SJCRH30 (cell line): ENCODE measurements at places on chromosomes 5 and 9. TPM values are rescaled to one million over a fixed set of nuclear protein-coding genes. Genes with fewer than 3 reads are reported as not detected.

GRCh38 chr5:144284931-144285502, 114.3 kb downstream of the KCTD16 start:
- no peak for DNase-seq

TLR4 gene
- total RNA-seq, result 6.1 and 6.5 TPM in 2 replicates

SLC6A7 gene
- not detected in 2 replicates for total RNA-seq

DNA sequence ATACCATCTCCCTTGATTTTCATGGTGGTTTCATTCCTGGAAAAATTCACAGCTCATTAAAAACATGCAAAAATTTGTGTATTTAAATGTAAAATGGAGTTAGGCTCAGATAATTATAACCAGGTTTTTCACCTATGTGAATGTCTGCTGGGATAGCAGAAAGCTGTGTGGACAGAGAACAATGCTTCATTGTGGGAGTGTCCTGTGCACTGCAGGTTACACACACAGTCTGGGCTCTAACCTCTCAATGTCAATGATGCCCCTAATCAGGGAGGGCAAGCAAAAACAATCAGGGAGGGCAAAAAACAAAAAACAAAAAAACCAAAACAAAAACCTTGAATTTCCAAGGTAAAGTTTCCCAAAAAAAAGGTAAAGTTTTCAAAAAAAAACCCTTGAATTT, 158.9 kb upstream of the KLF9 start:
- no peak for DNase-seq

- no peak for DNase-seq
These were observed 34.9 kb downstream of the ALDH1A1 start for GRCh38 chr9:72917892-72918509.

IGFBPL1 gene
- 42.3 and 44.1 TPM in 2 replicates for total RNA-seq

DNA sequence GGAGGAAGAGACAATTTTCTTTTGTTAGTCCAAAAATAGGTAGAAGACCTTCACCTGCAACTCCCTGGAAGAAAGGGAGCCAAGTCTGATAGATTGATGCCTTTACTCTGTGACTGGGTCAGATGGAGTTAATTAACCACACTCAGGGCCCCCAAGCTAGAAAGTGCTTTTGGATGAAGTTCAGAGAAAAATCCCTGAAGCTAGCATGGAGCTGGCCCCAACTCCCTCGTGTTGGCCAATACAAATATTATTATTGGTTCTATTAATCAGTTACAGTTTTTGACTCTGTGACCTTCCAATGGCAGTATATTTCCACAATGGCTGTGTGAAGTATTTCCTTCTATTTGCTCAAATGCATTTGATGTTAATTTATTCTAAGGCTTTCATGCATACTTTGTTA, 1753.5 kb downstream of the EFNA5 start:
- DNase-seq, result no peak

GRCh38 chr5:59356813-59357380, 536.6 kb downstream of the PDE4D start:
- DNase-seq, result peak; percentile 50

SPINK6 gene
- not detected in 2 replicates for total RNA-seq

- DNase-seq, result no peak
These were observed 14.7 kb downstream of the ITGA1 start for GRCh38 chr5:52802272-52802973.

DNA sequence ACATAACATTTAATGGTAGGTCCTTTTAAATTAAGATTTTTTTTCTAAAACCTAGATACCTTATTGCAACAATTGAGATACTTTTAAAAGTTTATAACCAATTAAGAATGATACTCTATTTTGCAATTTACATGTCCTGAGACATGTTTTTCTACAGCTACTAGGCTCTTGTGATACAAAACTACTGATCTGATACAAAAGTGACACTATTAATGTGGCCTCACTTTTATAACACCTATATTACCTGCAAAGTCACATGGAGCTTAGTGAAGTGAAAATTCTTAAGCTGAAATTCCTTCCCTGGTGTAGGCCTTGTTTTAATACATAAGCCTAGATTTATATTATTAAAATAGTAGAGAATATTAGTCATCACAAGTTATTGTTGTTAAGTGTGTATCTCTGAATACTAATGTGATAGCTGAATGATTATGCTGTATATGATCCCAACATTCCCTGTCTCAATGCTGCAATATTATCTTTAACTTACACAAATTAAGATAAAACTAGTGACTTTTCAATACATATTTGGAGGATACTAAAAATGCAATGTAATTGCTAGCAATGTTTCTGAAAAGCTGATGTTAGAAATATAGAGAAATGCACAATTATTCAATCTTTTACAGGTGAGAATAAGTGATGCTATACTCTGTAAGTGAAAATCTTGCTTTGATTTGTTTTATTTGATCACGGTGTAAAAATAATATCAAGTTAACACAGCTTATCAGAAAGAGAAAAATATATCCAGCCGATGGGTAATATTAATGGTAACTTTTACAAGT, 2.6 kb downstream of the NFIB start:
- DNase-seq, result no peak

GRCh38 chr5:9301200-9301599, 244.7 kb downstream of the SEMA5A start:
- DNase-seq, result no peak

PTPN3 gene
- 6.3 and 8.1 TPM in 2 replicates for total RNA-seq

DNA sequence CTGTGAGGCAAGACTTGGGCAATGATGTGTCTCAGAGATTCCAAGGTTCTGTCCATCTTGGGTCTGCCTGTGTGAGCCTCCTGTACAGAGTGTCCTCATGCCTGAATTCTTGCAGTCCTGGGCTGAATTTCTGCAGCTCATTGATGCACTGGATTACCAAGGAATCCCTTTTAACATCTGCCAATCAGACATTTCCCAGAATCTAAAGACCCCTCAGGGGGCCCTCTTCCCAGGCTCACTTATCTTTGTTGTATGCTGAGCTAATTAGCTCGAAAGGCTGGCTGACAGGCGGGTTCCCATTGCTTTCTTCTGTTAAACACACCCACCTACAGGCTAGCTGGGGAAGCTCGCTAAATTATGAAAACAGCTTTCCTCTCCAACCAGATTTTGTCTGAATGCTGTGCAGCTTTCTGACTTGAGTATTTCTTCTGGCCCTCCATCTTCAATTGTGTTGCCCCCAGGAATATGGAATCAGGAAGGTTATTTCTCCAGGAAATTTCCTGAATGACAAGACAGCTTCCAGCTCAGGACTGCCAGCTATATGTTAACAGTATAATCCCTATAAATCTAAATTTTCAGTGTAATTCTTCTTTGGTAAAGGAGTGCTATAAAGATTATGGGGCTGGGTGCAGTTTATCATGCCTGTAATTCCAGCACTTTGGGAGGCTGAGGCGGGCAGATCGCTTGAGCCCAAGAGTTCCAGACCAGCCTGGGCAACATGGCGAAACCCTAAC, at the start of gene LIX1:
TSS of gene LIX1 (minus strand) at position 91 of the 734 bp plus-strand sequence. CDS start at position 56, 35 bp downstream.
- peak; percentile 81 for DNase-seq

SPAAR gene
- total RNA-seq, result 0.12 and 0.18 TPM in 2 replicates

DNA sequence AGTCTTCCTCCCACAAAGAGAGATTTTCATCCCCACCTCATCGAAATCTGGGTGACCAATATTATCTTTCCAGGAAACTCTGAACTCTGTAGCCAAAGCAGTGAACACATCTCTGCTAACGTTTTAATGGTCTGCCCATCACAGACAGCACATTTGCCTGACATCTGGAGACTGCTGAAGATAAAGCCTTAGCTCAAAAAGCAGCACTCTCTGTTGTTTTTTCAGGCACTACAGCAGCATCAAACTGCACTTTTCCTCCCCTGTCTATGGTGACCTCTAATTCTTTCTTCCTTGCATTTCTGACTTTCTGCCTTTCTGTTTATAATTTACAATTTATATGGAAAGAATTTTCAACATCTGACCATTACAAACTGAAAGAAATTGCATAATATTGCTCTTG, 66.8 kb downstream of the RAB3C start:
- no peak for DNase-seq

DNA sequence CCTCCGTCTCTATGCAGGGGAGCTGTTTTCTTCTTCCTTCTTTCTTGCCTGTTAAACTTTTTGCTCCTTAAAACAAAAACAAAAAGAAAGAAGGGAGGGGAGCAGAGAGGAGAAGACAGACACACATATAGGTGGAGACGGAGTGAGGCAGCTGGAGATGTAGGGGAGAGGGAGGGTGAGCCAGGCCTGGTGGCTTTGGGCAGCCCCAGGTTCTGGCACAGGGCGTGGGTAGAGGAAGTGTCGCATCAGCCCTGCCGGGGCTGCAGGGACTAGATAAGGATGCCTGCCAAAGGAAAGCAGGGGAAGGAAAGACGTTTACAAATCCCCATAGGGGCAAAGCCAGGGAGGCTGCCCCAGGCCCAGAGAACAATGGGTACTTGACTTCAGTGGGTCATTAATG, 38.7 kb upstream of the PTGS1 start:
- DNase-seq, result peak; percentile 68

- DNase-seq, result no peak
These were observed 111.3 kb downstream of the FBXO4 start for GRCh38 chr5:42036379-42036778.

ZNF879 gene
- total RNA-seq, result 3.9 and 5.5 TPM in 2 replicates

DNA sequence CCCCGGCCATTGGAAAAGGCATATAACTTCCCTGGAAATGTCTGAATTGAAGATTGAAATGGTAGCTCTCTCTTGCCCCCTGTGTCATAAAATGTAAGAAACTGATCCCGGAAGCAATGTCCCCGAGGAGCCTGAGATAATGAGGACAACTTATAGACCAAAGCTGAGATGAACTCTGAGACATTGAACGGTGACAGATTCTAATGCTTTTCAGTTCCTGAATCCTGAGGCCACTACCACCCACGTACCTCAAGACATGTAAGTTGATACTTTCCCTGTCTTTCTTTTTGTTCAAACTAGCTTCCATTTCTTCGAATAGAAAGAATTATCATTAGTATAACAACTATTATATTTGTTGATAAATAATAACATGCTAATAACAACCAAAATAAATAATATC, 51.0 kb downstream of the KIF4B start:
- DNase-seq, result no peak

GRCh38 chr5:60674251-60675069, 25.5 kb downstream of the DEPDC1B start:
- peak; percentile 19 for DNase-seq

GRCh38 chr5:158970569-158971014, 129.1 kb downstream of the EBF1 start:
- no peak for DNase-seq

ECM2 gene
- total RNA-seq, result not detected in 2 replicates

DNA sequence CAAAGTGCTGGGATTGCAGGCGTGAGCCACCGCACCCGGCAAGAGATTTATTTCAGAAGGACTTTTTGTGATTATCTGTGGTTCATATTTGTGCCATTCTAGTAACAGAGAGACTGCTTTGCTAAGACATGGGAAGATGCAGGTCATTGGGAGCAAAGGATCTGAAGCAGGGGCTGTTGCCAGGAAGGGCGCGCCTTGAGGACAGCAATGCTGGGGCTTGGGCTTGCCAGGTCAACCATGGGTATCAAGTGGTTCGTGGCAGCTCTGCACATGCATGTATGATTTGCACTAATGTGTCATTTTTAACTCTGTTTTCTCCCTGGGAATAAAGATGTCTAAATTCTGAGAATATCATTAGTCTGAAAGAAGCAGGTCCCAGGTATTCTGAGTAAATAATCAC, 17.0 kb downstream of the ADAMTS2 start:
- no peak for DNase-seq
